Kidney tubule cell (primary cell): ENCODE measurements at places on chromosomes 16 and 17.
A peak's percentile ranks its signal among the peaks of the same experiment; 100 is the strongest.

DNA sequence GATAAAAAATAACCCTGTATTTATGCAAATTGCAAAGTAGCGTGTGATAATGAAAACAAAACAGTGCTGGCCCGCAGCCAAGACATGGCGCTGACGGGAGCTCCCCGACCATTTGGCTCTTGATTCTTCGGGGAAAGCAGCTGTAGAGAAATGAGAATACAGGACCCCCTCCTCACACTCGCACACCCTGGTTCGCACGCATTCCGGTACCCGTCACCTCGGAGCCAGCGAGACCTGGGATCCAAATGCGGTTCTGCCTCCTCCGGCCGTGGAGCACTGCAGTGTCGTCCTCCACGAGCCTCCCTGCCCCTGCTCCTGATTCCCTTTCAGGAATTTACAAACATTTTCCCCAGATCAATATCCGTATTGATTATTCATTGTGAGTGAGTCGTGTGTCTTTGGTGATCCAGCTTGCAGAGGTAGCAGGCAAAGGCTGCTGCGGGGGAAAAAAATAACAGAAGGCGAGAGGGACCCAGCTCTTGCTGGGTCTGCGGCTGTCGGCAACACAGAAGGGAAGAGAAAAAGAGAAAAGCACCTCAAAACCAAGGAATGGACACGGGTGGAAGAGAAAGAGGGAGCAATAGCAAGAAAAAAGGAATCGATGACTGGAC is 184.1 kb upstream of the ZFHX3 start:
- DNase-seq: no peak

GRCh38 chr17:75238684-75239191 is 22.7 kb downstream of the GGA3 start:
- peak; percentile 74 for DNase-seq

DNA sequence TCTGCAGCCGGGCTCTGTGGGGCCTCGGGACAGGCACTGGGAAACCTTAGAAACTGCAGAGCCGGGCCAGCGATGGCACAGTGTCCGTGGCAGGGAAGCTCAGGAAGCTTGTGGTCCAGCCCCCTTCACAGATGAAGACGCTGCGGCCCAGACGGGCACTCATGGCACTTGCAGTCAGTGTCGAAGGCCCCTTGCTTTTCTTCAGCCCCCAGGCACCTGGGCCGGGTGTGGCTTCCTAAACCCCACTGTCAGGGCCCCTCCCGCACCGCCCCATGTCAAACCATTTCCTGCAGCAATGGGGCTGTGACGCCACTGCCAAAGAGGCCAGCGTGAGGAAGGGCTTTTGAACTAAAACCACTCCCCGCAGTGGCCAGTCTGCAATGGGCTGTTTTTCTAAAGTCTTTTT is 164.0 kb downstream of the LAT start:
- DNase-seq: no peak

- peak; percentile 87 for DNase-seq
Observed at GRCh38 chr17:72592242-72592966, 471.6 kb downstream of the SOX9 start.

- DNase-seq: no peak
Observed at GRCh38 chr16:8645831-8646230, 24.3 kb downstream of the METTL22 start.

DNA sequence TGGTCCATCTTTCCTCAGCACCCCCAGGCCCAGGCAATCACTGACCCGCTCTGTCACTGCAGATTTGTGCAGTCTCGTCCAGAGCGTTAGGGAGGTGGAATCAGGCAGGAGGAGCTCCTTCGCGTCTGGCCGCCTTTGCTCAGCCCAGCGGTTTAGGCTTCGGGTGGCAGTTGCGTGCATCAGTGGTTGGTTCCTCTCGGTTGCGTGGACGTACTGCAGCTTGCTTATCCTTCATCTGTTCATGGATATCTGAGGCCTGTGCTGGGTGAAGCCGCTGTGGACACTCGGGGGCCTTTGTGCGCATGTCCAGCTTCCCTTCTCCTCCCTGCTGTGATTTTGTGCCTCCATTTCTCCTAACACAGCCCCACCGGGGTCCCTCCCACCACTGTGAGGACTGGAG is 4.7 kb upstream of the P2RX1 start:
- no peak for DNase-seq

- no peak for DNase-seq
Observed at GRCh38 chr16:782258-782657, 5.9 kb downstream of the RPUSD1 start.

DNA sequence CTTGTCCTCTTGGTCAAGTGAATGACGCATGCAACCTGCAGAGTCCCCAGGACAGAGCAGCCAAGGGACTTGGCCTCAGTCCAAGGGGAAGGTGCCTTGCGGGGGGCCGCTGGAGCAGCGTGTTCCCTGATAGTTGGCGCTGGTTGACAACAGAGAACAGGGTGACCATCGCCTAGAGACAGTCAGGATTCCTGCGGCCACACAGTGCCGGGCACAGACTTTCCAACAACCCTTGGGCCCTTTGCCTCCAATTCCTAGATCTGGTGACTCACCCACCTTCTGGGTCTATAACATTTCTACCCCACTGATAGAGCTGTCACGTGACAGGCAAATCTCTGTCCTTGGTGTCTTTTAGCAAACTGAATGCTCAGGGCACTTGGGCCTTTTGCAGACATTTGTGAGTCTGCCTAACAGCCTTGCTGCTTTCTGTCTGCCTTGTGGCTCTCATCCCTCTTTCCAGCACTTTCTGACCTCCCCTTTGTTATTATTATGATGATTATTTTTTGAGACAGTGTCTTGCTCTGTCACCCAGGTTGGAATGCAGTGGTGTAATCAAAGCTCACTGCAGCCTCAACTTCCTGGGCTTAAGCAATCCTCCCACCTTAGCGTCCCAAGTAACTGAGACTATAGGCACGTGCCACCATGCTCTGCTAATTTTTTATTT is 11.9 kb upstream of the TEDC2 start:
- peak; percentile 23 for DNase-seq

DNA sequence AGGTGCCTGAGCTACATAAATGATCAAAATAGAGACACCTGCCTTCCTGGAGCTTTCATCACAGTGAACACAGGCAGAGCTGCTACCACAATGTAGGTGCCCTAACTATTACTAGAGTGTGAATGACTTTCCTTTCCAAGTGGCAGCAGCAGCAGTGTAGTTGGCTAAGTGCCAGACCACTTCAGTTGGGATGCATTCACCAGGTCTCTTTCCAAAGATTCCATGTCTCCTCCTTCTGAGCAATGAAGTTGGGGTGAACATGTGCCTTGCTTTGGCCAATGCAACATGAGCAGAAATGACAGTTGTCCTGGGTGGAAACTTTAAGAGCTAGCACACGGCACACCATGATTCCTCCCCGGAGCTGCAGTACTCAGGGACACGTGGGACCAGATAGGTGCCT is 23.3 kb upstream of the CACNG4 start:
- DNase-seq: no peak

DNA sequence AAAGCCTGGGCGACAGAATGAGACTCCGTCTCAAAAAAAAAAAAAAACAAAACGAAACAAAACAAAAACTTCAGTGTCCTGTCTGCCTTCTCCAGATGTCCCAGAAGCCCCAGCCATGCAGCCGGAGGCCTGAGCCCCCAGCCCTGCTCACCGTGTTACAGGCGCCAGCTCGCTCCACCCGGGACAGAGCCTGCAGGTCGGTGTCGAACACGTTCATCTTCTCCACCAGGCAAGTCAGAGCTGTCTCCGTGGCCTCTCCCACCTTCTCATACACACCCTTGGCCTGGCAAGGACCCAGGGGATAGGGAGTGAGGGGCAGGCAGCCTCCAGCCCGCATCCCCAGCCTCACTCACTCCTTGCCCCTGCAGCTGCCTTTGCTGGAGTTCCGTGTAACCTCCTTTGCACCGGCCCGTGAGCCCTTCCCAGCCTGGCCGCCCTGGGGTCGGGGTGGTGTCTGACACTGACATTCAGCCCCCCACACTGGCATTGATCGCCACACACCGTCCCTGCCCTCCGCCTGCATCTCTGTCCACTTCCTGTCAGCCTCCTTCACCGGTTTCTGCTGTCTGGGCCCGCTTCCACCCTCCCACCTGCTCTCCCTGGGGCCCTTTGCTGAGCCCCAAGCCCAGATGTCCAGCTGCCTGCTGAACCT is 20.9 kb downstream of the ATP2A3 start:
- no peak for DNase-seq

DNA sequence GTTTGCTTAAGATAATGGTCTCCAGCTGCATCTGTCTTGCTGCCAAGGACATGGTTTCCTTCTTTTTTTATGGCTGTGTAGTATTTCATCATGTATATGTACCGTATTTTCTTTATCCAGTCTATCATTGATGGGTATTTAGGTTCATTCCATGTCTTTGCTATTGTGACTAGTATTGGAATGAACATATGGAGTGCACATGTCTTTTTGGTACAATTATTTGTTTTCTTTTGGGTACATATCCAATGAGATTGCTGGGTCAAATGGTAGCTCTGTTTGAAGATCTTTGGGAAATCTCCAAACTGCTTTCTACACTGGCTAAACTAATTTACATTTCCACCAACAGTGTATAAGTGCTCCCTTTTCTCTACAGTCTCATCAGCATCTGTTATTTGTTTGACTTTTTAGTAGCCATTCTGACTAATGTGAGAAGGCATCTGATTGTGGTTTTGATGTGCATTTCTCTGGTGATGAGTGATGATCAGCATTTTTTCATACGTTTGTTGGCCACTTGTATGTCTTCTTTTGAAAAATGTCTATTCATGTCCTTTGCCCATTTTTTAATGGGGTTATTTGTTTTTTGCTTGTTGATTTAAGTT is 66.2 kb downstream of the TNFRSF13B start:
- DNase-seq: peak; percentile 75

- DNase-seq: no peak
Observed at GRCh38 chr17:46777943-46778915, 40.3 kb downstream of the WNT3 start.

DNA sequence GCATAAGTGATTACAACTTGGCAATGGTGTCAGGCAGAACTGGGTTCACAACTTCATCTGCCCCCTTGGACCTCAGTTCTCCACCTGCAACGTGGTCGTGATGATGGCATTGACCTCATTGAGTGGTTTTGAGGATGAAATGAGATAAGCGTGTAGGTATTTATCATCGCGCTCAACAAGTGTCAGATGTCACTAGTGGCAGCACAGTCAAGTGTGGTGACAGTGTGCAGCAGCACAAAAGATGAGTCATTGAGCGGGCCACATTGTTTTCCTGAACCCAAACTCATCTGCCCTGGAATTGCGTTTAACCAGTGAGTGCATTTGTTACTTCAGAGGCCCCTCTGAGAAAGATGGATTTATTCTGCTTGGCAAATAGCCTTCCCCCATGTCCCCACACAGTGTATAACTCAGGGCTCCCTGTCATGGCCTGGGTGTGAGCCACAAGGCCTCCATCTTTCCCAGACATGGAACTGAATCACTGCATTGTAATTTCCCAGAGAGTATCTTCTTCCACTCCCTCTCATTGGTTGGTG is 20.9 kb downstream of the IRX3 start:
- DNase-seq: no peak

- DNase-seq: no peak
Observed at GRCh38 chr16:66306366-66307150, 59.9 kb upstream of the CDH5 start.

DNA sequence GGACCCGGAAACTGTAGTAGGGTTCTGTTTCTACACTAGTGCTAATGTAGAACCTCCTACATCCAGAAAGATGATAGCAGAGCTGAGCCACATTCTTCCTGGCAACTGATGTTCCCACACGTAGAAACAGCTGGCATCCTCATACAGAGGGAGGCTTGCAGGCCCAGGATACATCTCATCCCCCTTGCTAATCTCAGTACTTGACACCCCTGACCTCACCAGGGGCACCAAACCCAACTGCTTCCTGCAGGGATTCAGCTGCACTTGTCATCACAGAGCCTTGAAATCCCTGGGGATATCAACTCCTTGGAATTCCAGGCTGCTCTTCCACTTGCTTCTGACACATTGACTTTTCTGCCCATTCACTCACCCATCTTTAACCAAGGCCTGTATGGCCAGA is 75.2 kb upstream of the HSBP1 start:
- no peak for DNase-seq

- DNase-seq: no peak
Observed at GRCh38 chr17:42673885-42674754, 2.7 kb downstream of the PLEKHH3 start.

- no peak for DNase-seq
Observed at GRCh38 chr17:51036084-51036483, 84.6 kb downstream of the SPAG9 start.

- DNase-seq: no peak
Observed at GRCh38 chr17:43702637-43703036, 40.9 kb upstream of the MEOX1 start.

- DNase-seq: no peak
Observed at GRCh38 chr17:79979816-79980215, 55.9 kb downstream of the TBC1D16 start.

GRCh38 chr17:47708312-47708863 is 14.4 kb downstream of the TBKBP1 start:
- DNase-seq: no peak

DNA sequence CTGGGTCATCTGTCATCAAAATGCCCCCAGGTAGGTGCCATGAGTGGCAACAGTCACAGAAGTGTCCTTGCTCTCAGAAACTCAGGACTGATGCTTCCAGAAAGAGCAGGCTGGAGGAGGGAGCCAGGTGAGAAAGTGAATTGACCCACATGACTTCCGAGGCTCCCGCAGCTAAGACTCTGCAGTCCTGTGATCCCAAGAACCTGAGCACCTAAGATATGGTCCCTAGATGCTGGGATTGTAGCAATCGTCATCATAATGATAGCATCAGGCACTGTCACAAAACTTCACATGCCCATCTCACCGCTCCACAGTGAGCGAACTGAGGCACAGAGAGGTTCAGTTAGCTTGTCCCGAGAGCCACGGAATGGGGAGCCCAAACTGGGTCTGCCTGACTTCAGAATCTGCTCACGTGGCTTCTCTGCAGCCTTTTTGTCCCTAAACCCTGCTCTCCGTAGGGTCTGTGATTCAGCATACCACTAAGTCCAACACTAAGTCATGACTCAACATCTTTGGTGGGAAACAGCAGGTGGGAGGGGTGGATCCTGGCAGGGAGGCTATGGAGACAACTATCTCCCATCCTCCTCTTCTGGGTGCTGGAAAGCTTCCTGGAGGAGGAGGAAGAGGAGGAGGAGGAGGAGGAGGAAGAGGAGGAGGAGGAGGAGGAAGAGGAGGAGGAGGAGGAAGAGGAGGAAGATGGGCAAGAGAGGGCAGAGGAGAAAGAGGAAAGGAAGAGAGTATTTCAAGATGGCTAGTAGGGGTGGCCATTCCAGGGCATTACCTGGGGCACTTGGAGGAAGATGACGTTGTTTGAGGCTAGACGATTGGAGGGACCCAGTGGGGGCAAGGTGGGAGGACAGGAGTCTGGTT is 55.5 kb upstream of the DLX4 start:
- DNase-seq: peak; percentile 74

- DNase-seq: peak; percentile 82
Observed at GRCh38 chr16:9351440-9351839, 260.0 kb downstream of the HAPSTR1 start.

DNA sequence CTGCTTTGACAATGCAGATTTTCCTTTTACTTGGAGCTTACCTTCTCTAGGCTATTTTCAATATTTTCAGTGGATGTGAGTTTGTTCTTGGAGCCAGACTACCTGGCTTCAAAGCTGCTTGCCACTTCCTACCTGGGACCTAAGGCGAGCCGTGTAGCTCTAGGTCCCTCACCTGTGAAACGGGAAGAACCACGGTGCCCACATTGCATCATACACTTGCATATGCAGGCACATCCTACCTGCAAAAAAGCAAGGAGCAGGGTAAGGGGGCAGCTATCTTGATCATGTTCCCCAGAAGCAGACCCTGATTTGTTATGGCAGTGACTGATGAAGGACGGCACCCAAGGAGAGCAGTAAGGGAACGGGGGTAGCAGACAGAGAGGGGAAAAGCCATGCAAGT is 27.0 kb upstream of the MPRIP start:
- no peak for DNase-seq

GRCh38 chr16:7910116-7910515 is 577.5 kb downstream of the RBFOX1 start:
- DNase-seq: no peak
